ENCODE measurements at places on chromosomes 6 and 20.

DNA sequence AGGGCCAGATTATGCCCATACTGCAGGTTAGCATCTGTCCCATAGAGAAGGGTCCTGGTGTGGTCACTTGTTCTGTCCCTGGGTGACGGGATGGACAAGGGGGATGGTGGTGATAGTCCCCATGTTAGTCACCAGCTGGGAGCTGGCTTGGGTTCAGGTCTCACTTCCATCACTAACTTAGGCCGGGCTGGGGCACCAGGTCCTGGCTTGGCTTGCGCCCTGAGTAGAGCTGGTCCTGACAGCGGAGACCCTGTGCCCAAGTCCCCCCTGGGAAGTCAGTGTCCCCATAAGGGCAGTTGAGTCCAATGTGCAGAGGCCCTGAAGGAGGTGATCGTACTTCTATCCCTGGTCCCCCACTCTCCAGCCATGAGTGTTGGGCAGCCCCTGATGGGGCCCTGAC lies 52.6 kb downstream of the ANKRD60 start:
- DNase-seq = no peak

DNA sequence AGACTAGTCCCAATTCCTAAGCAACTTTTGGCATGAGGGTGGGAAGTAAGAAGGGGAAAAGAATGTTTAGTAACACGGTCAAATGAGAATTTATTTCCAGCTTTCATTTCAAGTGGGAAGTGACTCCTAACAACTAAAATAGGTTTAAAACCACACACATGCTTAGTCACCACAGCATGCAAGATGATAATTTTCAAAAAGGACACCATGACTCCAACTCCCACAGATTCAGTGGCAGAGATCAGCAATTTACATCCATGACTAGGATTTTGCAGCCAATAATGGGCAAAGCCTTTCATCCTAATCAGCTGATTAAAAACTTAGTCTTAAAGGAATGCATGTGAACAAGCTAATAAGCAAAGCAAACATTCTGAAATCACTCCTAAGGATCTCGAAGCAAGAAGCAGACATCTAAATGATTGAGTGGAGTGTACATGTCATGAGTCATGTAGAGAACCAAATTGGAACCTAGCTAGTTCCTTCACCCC lies 48.1 kb upstream of the GCLC start:
- DNase-seq = peak; percentile 50

DNA sequence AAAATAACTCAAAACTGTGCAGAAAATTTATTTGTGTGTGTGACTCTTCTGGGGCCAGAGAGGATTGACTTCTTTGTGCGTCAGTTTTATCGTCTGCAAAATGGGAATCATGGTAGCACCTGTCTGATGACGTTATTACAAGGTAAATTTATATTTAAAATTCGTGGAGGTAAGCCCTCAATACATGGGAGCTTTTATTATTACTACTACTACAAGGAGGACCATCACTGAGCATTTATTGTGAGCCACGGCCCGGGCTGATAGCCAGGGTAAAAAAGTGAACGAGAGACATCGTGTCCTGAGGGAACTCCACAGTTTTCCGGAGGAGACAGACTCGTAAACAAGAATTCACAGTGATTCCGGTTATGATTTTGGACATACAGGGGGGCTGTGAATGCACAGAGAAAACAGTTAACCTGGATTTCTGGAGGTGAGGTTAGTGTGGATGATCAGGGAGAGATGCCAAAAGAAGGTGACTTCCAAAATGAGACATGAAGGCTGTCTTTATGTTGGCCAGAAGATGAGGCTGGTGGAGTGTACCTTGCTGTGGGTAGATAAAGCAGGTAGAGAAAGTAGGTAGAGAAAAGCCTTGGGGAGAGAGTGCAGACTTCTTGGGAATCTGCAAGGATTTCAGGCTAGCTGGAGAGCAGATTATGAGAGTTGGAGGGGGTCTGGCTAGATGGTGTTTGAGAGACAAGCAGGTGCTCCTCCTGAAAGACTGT lies 10.6 kb upstream of the SERINC3 start:
- no peak for DNase-seq

GRCh38 chr6:100105138-100105537 lies 111.1 kb upstream of the MCHR2 start:
- no peak for DNase-seq

DNA sequence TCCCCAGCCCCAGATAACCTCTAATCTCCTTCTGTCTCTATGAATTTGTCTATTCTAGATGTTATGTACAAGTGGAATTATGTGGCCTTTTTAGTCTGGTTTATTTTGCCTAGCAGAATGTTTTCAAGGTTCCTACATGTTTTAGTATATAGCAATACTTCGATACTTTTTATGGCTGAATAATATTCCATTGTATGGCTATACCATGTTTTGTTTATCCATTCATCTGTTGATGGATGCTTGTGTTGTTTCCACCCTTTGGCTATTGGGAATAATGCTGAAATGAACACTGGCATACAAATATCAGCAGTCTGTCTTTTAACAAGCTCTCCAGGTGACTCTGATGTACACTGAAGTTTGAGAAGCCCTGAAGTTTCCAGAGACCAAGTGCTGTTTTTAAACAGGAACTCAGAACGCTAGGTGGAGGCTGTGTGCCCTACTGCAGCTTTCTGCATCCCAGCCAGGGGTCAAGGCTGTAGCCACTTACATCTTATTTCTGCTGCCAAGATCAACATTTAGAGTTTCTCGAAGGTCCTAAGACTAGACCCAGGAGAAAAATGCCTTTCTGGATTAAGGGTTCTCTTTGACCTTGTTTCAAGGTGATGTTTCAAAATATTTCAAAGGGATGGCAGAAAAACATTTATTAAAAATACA lies 123.0 kb downstream of the SOBP start:
- DNase-seq = no peak

DNA sequence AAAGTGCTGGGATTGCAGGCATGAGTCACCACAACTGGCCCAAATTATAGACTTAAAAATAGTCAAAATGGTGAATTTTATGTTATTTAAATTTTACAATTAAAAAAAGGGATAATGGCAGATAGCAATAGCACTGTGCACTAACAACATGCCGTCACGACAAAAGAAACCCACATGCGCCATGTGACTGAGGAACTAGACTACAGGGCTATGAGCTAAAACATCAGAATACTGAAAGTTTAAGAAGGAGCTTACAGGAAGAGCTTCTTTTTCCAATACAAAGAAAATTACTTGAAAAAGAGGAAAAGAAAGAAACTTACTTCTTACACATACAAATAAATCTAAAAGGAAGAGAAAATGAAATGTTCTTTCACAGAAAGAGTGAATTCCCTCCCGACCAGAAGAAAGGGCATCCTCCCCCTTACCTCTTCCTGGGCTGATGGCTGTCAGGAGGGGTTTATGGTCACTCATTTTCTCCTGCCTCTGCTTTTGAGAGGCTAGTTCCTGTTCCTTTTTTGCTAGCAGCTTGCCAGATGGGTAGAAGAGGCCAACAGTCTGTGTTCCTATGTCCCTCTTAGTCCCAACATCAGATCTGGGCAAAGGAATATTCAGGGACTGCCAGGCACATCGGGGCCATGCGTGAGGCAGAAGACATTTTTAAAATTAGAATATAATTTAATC lies 54.5 kb downstream of the DZANK1 start:
- no peak for DNase-seq

DNA sequence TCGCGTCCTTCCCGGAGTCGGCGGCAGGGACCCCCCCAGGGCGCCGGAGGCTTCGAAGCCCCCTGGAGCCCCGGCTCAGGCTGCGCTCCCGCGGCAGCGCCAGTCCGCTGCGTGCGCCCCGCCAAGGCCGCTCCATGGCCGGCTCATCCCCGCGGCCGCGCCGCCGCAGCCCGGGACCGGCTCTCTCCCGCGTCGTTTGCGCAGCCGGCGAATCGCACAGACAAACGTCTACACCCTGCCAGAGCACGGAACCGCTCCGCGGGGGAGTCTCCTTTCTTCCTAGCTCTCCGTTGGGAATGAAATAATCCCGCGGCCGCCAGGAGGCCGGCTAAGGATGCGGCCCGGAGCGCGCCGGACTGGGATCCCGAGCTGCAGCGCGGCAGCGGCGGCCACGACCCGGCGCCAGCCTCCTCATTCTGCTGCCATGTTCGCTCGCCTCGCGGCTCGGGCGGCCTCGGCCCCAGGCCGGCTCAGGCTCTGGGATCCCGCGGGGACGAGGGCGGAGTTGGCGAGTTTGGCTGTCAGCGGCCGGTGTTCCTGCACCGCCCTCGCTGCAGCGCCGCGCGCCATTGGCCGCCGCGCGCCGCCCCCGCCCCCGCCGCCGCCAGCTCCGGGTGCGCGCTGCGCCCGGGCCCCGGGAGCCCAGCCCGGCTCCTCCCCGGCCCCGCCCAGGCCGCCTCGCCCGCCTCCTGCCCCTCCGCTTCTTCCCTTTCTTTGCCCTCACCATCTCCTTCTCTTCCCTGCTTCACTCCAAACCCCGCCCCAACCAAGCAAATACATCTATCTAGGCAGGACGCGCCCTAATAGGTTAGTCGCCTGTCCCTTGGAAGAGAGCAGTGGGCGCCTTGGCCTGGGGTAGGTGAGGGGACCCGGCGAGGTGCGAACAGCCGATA lies at the start of gene GFOD1:
Gene GFOD1 (minus strand): TSS at position 479 of the 893 bp plus-strand sequence. CDS start 710 bp downstream, outside the sequence.
- DNase-seq = peak; percentile 77

GRCh38 chr6:144341831-144342527 lies 56.8 kb downstream of the UTRN start:
- DNase-seq = no peak

- no peak for DNase-seq
Measured at GRCh38 chr6:120405947-120406346, 928.3 kb downstream of the TBC1D32 start.

- peak; percentile 17 for DNase-seq
Measured at GRCh38 chr6:11139051-11139960, 27.8 kb upstream of the ERVFRD-1 start.

DNA sequence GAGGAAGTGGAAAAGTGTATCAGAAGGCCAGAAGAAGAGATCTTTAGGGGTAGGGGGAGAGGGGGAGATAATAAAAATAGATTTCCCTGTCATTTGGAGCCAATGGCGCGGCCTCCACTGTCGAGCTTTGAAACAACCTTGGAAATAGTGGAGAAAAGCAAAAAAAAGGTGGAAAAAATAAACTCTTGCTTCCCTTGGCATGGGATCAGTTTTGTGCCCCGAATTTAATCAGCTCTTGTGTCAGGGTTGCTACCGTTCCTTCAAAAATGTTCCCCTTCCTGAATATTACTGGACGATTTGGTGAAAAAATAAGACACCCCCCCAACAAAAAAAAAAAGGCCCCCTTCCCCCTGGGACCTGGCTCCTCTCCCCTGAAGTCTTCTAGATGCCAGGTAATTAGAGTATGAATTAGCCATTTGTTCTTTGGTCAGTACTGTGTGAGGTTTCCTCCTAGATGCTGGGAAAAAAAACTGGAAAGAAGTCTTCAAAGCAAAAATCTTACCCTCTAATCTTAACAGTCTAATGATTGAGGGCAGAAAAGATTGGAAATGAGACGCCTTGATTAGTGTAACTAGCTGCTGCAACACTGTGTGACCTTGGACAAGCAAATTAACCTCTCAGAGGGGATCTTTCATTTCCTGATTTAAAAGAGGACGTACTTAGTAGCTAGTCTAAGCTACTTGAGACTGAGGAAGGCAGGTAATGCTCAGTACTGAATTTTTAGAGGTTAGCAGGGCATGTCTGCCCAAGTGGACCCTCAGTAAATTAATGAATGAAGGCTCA lies 872 bp upstream of the RBM39 start:
- DNase-seq = peak; percentile 32

GRCh38 chr6:87716928-87717614 lies 15.0 kb upstream of the AKIRIN2 start:
- no peak for DNase-seq

DNA sequence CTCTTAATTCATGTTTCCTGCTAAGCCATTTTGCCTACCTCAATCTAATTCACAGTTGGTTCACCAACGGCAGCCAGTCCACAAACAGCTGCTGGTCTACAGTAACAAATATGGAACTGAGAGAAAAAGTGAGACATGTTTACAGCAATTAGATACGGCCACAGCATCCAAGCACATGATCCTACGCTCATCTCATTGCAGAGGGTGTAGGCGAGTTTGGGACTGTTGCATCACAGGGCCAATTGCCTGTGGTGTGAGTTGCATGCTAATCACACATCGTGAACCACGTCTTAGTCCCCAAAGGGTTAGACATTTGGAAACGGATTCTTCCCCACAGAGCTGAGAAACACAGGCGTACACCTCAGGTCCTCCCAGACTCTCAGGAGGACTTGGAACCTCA lies 166.9 kb downstream of the EYA2 start:
- no peak for DNase-seq

DNA sequence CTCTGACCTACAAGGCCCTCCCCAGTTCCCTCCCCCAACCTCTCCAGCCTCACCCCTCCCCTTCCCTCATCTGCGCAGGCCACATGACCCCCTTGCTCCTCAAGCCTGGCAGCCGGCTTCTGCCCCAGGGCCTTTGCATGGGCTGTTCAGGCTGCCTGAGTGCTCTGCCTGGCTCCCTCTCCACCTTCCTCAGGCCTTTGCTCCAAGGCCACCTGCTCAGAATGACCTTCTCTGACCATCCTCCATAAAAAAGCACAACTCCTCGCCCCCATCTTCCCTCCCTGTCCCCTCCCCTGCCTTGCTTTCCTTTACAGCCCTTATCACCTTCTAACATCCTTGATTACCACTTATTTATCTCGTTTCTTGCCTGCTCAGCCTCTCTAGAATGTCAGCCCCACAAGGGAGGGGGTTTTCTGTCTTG lies 38.7 kb downstream of the SPDEF start:
- DNase-seq = no peak

GRCh38 chr6:36808634-36809033 lies 30.6 kb downstream of the CPNE5 start:
- no peak for DNase-seq

DNA sequence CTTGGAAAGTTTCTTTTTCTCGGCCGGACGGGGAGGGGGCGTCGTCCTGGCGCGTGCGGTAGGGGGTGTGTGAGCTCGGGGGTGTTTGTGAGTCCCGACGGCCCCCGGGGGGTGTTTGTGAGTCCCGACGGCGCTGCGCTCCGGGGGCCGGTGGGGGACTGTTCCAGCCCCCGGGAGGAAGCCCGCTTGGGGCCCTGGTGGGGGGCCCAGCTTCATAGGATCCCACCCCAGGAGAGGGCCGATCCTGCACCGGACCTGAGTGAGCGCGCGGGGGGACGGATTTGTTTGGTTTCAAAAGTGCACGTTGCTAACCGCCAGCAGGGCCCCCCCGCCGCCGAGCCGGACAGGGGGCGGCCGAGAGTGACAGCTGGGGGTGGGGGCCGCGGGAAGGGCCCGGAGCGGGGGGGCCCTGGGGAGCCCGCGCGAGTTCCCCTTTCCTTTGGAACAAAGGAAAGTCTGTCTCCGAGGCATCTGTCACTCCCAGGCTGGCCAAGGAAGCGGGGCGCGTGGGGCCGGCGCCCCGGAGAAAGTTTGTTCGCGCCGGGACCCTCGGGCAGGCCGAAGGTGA lies 485 bp downstream of the TGIF2 start:
- no peak for DNase-seq

GRCh38 chr20:59087829-59088433 lies 45.3 kb upstream of the PRELID3B start:
- peak; percentile 45 for DNase-seq

- DNase-seq = peak; percentile 71
Measured at GRCh38 chr6:105184921-105185320, 5.1 kb upstream of the POPDC3 start.

- no peak for DNase-seq
Measured at GRCh38 chr20:11332381-11332780, 585.3 kb upstream of the BTBD3 start.
